Naive thymus-derived CD4-positive, alpha-beta T cell (primary cell): ENCODE measurements at places on chromosomes 5 and 9. TPM values are rescaled to one million over a fixed set of nuclear protein-coding genes. Genes with fewer than 3 reads are reported as not detected.
A peak's percentile ranks its signal among the peaks of the same experiment; 100 is the strongest.

- DNase-seq, result peak; percentile 58
These were observed 20.5 kb upstream of the PSD2 start for GRCh38 chr5:139774980-139775661.

MARCOL gene
- total RNA-seq, result not detected

GRCh38 chr5:135745897-135746500 is 88.5 kb upstream of the SLC25A48 start:
- no peak for DNase-seq

- DNase-seq, result peak; percentile 26
These were observed 28.9 kb downstream of the FAM151B start for GRCh38 chr5:80516826-80517225.

GRCh38 chr9:77879437-77879943 is 152.1 kb downstream of the GNAQ start:
- DNase-seq, result no peak

ADAMTSL1 gene
- total RNA-seq, result not detected

- DNase-seq, result no peak
These were observed 2.9 kb upstream of the NDST1 start for GRCh38 chr5:150505041-150505511.

DNA sequence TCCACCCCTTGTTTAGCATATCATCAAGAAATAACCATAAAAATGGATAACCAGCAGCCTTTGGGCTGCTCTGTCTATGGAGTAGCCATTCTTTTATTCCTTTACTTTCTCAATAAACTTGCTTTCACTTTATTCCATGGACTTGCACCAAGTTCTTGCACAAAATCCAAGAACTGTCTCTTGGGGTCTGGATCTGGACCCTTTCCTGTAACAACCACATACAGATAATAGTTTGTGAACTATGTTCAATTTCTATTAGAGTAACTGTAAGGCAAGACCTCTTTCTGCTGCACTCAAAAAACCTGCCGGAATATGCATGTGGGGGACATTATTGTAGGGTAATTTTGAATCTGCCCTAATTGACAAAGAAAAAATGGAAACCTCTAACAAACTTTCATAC is 66.9 kb upstream of the TMEM215 start:
- DNase-seq, result no peak

ZNF483 gene
- 15.5 TPM for total RNA-seq
